ENCODE measurements at places on chromosomes 1 and 21.

DNA sequence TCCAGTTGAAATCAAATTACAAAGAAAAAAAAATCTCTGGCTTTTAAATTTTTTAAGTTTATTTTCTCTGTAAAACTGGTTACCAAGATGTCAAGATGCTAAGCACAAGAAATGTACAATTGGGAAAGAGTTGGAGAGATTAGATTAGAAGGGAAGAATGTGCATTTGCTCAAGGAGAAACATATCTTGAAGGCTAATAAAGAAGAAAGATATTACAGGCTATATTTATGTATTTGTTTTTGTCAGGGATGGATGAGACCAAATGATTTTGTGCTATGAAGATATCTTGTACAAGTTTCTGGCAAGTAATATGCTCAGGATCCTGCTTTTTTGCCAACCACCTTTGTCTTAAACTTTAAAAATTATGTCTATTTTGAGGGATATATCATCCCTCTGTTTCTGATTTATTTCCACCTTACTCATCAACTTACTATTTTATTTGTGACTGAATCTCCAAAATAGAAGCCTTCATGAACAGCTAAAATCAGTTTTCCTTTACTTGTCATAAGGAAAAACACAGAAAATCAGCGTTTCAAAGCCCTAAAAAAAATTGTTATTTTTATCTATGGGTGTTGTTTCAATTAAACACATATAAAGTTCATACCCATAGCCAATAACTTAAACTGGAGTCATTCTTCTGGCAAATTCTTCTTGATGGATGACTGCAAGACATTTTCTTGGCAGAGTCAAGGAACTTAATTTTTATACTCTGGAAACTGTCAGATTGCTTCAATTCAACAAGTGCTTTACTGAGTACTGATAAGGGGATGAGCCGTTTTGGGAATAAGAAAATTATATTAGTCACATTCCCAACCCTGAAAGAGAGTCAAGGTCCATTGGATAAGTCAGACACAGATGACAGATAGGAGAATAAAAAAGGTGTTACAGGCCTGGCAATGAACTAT is 141.8 kb downstream of the CTH start:
- no peak for DNase-seq

DNA sequence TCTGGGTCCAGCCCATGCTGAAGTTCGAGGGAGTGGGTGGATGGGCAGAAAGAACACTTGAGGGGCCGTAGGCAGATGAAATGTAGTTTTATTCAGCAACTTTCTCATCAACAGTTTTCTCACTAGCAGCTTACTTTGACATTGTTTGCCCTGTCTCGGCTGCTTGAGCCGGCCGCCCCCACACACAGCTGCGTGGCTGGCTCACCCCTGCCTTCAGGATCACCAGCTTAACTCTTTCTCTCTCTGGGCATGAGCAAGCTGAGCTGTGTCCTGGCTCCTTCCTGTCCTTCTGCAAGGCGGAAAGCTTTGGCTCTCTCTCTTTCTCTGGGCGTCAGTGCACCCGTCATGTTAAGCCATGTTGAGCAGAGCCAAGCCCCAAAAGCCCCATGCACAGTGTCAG is 104.4 kb upstream of the GNG12 start:
- DNase-seq, result no peak

- no peak for DNase-seq
These were observed 27.2 kb upstream of the CAPZB start for GRCh38 chr1:19512545-19512944.

- DNase-seq, result no peak
These were observed 27.7 kb downstream of the PTPRF start for GRCh38 chr1:43558346-43558841.

- DNase-seq, result no peak
These were observed 27.3 kb upstream of the LSS start for GRCh38 chr21:46255758-46256337.
